ENCODE measurements at places on chromosomes 1 and 21. TPM values are rescaled to one million over a fixed set of nuclear protein-coding genes. Genes with fewer than 3 reads are reported as not detected.
A peak's percentile ranks its signal among the peaks of the same experiment; 100 is the strongest.

DNA sequence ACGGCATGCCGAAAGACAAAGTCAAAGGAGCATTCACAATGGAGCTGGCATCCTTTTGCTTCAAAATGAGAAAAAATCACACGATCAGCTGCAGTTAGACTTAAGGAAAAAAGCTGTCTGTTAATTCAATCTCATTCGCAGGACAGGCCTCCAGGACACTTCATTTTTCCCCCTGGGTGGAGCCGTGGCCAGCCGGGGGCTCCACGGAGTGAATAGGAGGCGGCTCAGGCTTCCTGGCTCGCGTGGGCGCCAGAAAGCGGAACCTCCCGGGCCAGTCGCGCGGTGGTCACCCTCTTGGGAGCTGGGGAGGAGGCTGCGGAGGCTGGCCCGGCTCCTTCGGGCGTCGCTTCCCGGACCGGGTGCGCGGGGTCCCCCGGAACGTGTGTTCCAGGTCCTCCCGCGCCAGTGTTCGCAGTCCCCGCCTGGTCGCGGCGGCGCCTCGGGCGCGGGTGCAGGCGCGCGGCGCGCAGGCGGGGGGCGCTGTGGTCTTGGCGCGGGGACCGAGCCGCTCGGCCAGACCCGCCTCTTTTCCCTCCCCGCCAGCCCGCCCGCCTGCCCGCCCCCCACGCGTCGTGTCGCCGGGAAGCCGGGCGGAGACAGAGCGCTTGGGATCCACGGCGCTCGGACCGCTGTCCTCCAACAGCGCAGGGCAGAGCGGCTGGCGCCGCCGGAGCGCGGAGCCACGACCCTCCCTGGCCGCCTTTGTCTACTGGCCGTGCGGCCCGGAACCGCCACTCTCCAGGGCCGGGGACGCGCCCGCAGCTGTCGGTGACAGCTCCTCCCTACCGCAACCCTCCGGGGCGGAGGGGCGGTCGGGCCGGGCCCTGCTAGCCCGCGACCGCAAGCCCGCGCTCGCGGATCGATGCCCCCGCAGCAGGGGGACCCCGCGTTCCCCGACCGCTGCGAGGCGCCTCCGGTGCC is at the start of gene RHOU:
Gene RHOU, plus strand, starts transcription at position 599 of the 921 bp plus-strand sequence. Its CDS starts 264 bp downstream, at position 863.
- no peaks in the 10 kb centered on the region for H3K4me1 ChIP-seq
- peak within 1 kb of the TSS; percentile 92 for H3K27ac ChIP-seq
- H3K36me3 ChIP-seq: no peaks in the 10 kb centered on the region

DNA sequence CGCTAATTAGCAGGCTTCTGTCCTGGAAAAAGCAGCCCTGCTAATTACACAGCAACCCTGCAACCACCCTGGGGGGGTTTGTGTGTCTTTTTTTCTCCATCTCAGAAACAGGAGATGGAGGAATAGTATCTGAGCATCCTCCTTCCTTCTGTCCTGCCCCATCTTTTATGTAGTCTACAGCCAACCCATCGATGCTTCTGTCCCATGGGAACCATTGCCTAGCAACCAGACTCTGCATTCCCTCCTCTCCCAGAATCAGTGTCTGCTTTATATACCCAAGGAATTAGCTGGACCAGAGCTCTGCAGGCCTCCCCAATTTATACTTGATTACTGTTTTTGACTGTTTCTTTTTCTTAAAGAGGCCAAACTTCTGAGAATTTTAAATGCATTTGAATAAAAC is 35.1 kb downstream of the LRRC38 start:
- no peaks in the 10 kb centered on the region for H3K27me3 ChIP-seq
- no peak overlapping the region for H3K27ac ChIP-seq
- DNase-seq: no peak
- no peak overlapping the region for H3K4me3 ChIP-seq
- H3K36me3 ChIP-seq: no peaks in the 10 kb centered on the region

DNA sequence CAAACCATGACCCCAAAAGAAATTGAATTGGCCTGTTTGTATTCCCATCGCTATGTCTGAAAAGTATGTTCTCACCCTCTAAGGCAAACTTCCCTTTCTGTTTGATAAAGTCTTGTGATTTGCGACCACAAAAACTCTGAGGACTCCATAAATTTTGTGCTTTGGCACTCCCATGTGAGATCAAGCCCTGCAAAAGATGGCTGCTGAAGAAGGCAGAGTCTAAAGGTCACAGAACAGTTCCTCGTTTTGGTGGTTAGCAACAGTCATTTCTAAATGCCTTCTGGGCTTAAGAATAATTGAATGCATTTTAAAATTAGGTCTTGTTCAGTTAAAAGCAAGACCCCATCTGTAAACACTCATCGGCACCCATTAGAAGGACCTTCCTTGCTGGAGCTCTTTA is 441.6 kb downstream of the OMA1 start:
- H3K4me1 ChIP-seq: no peaks in the 10 kb centered on the region
- H3K4me3 ChIP-seq: no peak overlapping the region
- H3K36me3 ChIP-seq: no peaks in the 10 kb centered on the region
- no peak for DNase-seq
- H3K27me3 ChIP-seq: no peaks in the 10 kb centered on the region

GRCh38 chr1:32773764-32774463 is 43.2 kb downstream of the YARS1 start:
- no peak for DNase-seq
- no peaks in the 10 kb centered on the region for H3K27me3 ChIP-seq
- no peak overlapping the region for H3K4me3 ChIP-seq

The PPOX gene
- 11.8 TPM for total RNA-seq

The GBP1 gene
- 11.3 TPM for total RNA-seq

Data from heart right ventricle (tissue), 16 donors.